AG04449 (cell line): ENCODE measurements at places on chromosomes 2 and 18.
A peak's percentile ranks its signal among the peaks of the same experiment; 100 is the strongest.

- no peak for DNase-seq
Measured at GRCh38 chr2:138440759-138441158, 60.8 kb upstream of the SPOPL start.

- no peak for DNase-seq
Measured at GRCh38 chr2:53230691-53231090, 536.9 kb upstream of the CHAC2 start.

DNA sequence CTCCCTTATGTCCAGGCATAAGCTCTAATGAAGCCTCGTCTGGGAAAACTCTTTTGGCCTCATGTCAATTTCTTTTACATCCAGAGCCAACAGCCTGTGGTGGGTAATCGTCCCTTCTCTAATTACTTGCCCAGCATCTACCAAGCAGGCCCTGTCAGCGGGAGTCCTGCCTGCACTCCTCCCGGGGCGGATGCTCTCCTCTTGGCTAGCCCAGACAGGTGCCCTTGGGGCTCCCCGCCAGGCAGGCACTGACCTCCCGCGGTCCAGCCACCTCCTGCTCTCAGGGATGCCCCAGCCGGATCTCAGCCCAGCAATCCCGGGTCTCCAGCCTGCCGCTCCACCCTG lies 74.2 kb downstream of the NCAPH start:
- no peak for DNase-seq

DNA sequence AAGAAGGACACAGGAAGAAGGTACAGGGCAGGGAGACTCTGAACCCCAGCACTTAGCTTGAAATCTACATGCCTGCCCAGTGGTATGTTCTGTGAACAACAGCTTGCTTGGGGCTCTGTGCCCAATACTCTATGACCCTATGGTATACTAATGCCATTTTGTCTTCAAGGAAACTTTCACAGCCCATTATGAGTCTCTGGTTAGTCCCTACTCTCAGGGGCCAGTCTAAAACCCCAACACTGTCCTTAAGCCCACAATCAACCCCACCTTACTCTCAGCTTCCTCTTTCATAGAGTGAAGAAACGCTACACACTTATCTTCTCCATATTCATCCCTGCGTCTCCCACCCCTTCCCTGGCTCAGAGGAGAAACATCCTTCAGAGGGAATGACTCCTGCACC lies 16.0 kb downstream of the NEB start:
- DNase-seq = no peak

- DNase-seq = no peak
Measured at GRCh38 chr2:175187378-175187777, 5.9 kb upstream of the ATP5MC3 start.

DNA sequence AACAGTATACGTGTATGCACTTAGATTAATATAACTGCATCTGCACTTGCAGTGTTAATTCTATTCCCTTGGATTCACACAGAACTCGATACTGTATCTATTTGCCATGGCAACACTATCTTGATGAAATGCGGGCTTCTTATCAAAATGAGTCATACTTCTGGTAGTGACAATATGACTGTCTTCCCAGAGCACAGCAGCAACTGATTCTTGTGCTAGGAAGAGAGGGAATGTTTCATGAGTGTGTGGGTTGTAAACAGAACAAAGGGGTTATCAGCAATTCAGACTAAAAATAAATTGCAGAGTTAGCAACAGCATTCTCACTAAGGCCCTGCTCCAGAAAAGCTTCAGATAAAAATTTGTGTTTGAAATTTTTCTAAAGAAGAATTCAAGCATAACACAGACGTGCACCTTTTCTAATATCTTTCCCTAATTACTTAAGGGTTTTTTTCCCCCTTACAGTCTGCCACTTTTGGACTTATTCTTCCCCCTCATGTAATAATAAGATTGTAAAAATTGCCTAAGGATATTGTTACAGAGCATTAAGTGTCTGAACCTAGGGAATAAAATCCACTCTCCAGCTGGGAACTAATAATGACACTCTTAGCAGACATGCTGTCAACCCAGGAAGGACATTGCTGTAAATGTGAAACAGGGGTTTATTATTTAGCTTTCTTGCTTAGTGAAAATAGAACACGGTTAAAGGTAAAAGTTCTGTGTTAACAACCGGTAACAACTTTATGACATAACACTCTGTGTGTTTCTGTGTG lies 99.9 kb upstream of the SLC38A11 start:
- no peak for DNase-seq

GRCh38 chr2:151157000-151157735 lies 104.5 kb downstream of the RBM43 start:
- no peak for DNase-seq

DNA sequence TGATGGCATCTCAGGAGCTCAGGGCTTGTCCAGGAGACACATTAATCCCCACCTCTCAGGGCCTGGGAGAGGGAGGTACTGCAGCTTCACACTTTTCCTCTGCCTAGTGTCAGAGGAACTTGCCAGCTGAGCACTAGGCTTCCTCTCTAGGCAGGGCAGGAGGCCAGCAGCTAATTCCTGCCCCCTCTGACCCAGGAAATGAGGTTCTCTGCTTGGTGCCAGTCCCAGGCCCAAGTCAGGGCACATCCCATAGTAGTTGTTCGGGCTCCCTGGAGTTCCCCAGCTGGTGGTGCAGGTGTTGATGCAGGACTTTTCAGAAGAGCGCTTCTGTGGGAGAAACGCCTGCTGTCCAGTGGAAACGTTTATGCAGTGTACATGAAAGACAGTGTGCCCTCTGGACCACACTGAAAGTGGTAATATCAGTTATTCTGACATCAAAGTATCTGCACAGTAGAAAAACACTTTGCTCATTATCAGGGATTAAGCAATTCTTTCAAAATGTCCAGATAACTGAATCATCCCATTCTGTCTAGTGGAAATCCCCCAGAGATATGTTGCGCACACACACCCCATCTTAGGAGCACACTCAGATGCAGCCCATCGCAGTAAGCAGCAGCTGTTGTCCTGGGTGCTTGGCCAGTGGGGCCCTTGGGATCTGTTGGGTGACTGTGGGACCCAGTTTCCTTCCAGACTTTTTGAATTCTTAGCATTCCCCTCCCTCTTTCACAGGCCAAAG lies 17.8 kb upstream of the SCLY start:
- no peak for DNase-seq

DNA sequence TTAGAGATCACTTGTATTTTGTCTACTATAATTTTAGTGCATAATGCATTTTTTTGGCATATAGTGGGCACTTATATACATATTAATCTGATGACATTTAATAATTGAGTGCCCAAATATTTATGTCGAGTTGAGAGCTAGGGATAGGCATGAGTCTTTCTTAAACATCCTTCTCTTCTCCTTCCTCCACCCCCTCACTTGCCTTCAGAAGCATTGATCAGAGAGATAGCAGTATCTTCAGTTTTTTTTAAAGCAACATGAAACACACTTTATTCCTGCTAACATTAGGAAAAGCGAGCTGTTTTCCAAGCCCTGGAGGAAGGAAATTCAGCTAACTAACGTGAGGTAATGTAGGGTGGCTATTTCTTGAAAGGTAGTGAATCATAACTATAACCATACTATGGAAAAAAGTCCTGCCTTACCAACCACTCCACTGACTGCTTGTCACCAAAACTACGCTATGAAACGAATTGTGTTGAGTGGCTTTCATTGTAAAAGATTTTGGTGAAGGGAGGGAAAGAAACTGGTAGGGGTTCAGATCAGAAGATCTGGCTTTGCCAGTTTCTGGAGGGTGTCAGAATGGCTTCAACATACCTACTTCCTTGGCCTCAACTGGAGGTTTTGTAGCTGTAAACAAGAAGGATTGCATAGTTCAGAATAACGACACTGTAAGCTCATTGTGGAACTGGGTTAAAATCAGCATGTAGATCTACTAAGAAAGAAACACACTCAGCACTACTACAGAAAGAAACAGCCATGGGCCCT lies 2.3 kb upstream of the ITGA4 start:
- no peak for DNase-seq

DNA sequence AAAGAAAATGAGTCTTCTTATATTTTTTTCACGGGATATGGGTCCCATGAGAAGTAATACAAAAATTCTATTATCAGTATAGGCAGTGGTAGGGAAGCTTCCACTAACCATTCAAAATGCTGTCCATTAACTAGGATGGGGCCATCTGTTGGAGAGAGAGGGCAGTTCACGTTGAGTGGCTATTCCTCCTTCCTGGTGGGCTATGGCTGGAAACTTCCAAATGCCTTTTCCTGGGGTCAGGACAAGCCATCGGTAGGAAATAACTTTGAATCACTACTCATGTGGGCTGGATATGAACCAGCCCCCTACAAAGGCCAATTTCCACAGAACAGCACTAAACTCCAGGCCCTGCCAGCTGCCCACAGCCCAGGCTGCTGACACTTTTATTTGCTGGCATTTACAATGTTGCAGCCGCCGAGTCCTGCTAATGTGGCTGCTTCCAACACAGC lies 156.1 kb upstream of the HNRNPA3 start:
- DNase-seq = no peak

DNA sequence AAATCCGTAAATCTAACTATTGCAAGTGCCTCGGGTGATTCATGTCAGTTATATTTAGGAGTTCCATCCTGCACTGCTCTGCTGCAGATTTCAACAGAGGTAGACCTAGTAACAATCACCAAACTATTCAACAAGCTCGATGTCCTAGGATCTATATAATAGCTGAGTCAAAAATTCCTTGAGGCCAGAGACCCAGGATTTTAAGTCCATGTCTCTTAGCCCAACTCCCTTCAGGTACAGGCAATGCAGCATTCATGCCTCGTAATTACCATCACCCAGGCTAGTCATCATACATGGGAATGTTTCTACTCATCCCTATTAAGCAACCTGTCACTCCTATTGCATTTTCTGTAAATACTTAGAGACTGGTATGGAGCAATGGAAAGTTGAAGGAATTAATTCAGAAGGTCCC lies 729 bp downstream of the TM4SF20 start:
- no peak for DNase-seq

DNA sequence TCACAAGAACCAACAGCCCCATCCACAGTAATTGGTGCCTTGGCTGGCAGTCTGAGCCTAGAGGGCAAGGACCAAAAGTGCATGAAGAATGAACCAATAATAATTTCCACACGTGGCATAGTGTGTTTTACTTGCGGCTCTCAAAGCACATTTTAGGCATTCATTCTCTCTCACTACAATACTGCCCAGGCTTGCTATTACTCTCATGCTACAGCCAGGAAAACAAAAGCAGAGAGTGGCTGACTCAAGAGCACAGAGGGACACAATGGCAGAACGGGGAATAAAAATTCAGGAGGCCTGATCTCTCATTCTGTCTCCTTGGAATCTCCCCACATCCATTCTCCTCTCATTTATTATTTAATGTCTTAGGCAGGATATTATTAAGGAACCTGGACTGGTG lies 57.0 kb upstream of the NOL4 start:
- DNase-seq = no peak

DNA sequence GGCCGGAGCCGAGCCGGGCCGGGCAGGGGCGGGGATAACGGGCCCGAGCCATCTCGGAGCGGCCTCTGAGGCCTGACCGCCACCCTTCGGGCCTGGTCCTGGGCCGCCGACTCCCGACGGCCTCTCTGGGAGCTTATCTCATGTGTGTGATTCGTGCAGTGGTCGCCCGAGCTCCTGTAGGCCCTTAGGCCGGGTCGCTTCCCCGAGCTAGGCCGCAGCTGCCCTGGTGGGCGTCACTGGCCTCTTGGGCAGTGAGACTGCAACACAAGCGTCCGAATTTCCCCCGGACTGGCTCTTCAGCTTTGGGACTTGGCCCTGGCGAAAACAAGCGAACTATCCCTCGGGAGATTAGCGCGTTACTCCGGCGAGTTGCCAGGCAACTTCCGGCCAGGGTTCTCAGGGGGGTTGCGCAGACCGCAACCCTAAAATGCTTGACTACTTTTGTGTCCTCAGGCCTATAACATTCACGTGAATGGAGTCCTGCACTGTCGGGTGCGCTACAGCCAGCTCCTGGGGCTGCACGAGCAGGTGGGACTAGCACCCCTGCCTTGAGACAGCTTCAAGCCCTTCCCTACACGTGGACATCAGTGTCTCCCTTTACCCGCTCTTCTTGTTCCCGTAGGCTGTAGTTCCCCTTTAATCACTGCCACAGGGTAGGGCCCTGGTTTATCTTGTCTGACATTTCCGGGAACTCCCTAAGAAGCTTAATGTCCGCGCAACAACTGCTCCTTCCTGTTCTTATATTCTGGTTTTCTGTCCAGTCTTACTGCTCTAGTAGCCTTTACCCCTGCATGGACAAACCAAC lies 602 bp downstream of the SNX17 start:
- DNase-seq = no peak

DNA sequence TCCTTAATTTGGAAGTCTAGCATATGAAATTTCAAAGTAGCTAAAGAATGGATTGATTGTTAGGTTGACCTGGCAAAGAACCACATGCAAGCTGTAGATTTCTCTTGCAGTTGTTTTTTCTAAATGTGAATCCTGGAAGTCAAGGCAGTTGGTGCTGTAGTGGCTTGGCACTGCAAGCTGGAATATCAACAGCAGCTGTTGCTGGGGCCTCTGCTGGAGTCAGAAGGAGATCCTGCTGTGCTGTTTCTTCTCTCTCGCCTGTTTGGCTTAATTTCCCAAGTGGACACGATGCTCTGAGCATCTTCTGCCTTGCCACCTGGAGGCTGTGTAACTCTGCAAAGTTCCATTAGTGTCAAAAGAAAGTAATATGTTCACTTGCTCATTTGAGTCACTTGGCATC lies 12.6 kb downstream of the PIK3C3 start:
- no peak for DNase-seq

GRCh38 chr18:2656237-2656980 lies 883 bp downstream of the SMCHD1 start:
- no peak for DNase-seq

DNA sequence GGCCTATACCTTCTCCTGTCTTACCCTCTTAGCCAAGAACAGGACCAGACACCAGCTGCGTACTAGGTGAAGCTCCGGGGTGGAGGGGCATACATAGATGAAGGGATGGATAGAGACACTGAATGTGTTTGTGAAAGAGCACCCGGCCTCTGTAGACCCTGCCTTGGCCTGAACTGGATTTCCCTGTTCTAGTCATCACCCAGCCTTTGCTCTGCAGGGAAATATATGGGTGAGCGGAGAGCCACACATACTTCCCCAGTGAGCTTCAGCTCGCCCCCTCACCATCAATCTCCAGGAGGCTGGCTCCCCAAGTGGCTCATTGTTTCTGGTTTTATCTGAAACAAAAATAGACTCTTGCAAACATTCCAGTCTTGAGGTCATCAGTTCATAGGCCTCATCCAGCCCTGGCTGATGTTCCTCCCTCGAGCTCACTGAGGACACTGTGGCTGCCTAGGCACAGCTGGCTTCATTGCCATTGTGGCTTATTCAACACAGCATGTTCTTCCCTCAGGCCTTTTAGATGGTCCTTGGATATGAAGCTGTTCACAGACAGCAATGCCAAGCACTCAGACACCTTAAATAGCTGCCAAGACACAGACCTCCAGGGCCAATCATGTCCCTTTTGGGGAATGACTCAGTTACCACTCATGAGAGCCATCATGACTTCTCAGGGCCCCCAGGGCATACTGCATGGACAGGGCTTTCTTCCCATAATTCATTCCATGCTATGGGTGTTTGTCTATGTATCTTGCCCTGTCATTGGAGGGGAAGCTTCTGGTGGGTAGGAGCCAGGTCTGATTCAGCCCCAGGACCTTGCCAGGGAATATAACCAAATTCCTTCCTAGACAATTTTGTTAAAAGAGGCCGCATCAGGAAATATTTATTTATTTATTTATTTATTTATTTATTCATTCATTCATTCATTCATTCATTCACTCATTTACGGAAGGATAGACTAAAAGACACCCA lies 82.4 kb downstream of the TTC32 start:
- peak; percentile 44 for DNase-seq

GRCh38 chr2:11260979-11261378 lies 83.5 kb downstream of the ROCK2 start:
- DNase-seq = no peak

GRCh38 chr18:25350489-25351251 lies 1.3 kb downstream of the ZNF521 start:
- DNase-seq = no peak
